ENCODE measurements at places on chromosomes 2 and 18.

DNA sequence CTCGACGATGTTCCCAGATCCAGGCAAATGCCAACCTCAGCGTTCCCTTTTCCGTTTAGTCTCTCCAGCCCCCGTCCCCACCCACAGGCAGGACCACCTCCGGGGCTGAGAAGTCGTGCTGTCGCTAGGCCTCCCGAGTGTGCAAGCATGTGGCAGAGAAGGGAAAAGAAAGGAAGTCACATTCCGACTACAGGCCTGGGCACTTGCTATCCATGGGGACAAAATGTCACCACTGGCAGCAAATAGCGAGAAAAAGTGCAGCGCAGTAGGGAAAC lies 420 bp downstream of the PIGN start:
- DNase-seq = no peak

GRCh38 chr18:46567196-46567595 lies 89.8 kb downstream of the LOXHD1 start:
- no peak for DNase-seq

DNA sequence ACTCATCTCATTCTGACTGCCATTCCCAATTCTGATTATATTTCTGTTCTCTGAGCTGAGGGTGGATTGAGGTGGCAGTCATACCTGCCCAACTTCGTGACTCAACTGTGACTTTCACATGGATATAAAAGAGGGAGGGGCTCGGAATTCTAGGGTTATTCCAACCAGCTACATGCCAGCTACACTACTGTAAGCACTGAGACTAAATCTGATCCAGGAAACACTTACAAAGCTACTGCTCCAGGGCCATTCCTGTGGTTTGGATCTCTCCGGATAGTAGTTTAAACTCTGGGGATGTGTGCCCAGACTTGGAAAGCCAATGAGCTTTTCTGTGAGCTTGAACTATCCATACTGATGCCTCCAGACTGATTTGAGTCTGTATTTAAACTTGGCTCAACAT lies 7.9 kb downstream of the MAP2 start:
- no peak for DNase-seq

- DNase-seq = peak; percentile 4
These were observed 229.8 kb downstream of the CCDC178 start for GRCh38 chr18:33210575-33211189.

DNA sequence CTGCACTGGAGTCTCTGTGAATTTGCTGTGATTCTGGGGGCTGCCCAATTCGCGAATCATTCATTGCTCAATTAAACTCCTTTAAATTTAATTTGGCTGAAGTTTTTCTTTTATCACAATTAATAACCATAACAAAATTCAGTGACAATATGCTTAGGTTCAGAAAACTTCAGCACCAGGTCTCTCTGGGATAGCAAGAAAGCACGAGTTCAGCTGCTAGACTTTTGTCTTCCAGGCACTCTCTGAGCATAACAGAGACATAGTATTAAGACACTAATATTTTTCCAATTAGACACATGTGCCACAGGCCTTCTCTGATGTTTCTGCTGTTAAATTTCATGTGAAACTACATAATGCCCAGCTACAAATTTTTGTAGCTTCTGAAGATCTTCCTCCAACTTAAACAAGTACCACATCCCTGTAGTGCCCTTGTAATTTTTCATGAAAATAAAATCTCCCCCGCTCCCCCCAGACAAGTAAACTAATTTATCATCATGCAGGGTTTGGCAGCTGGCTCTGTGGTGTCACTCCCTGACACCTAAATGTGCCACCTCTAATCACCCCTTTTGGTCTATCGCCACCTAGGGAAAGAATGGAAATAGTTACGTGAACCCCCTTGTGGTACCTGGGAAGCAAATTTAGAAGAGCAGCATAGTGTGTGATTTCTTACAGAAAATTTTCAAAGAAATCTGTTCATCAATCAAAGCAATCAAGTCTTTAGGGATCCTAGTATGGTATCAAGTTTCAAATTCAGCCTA lies 94.1 kb downstream of the CSRNP3 start:
- DNase-seq = no peak

DNA sequence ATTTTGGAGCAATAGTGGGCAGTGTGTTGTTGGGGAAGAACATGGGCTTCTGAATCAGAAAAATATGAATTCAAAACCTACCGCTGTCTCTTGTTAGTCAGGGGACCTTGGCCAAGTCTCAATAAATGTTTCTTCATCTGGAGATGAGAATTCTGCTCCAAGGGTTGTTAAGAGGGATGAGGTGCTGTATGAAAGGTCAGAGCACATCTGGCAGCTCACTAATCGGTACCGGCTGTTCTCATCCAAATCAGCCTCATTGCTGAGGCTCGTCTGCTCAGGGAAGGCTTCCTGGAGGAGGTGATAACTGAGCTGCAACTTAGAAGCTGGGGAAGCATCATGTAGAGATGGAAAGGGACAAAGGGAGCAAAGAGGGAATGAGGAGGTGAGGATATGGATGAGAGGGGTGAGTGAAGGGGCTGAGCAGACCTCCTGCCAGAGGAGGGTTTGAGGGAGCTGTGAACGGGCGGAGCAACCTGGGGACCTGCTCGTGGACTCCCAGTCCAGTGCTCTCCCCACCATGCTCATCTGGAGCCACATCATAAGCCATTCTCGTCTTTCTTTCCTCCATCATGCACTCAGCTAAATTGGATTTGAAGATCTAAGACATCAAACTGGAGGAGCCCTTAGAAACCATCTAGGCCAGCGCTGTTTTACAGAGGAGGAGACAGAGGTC lies 47.4 kb downstream of the GREB1 start:
- DNase-seq = no peak

DNA sequence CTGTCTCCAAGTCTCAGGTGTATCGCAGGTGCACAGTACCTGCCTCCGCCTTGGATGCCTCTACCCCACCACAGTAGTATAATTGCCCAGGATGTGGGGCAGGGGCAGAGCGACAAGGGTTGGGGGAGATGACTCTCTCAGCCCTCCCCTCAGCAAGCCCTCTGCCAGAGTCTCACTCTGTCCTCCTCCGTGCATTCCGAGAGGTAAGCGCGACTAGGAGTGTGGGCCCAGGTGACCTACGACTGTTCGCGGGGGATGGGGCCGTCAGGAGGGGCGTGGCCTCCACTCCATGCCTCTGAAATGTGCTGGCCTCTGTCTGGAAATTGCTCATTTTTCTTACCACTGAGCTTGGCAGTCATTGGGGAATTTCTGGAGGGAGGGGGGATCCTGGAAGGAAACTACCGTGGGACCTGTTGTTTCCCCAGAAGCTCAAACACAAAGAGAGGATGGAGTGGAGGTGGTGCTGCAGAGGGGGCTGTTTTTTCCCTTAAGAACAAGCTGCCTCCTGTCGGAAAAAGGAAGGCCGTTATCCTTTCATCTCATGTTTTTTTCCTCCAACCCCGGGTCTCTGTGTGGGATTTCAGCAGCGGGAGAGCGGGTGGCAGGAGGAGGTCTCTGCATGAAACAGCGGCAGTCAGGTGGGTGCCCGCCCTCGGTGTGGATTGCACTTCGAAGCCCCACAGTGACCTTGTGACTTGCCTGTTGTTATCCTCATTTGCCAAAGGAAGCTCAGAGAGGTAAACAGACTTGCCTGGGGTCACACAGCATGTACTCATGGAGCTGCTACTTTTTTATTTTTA lies 13.0 kb upstream of the RALB start:
- no peak for DNase-seq

DNA sequence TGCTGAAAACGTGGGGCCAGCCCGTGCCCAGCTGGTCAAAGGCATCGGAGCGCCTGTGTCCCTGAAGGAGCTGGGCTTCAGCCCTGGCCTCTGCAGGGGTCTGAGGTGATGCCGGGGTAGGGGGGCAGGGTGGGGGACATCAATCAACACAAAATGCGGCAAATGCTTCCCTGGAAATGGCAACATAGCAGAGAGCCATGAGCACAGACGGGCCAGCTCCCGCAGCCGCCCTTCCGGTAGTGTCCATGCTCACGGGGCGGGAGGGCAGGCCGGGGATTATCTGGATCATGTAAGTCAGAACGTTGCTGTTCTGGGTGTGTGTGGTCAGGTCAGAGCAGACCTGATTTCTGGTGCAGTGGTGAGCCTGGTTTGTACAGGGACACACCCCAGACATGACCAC lies 56.5 kb upstream of the TWIST2 start:
- no peak for DNase-seq

DNA sequence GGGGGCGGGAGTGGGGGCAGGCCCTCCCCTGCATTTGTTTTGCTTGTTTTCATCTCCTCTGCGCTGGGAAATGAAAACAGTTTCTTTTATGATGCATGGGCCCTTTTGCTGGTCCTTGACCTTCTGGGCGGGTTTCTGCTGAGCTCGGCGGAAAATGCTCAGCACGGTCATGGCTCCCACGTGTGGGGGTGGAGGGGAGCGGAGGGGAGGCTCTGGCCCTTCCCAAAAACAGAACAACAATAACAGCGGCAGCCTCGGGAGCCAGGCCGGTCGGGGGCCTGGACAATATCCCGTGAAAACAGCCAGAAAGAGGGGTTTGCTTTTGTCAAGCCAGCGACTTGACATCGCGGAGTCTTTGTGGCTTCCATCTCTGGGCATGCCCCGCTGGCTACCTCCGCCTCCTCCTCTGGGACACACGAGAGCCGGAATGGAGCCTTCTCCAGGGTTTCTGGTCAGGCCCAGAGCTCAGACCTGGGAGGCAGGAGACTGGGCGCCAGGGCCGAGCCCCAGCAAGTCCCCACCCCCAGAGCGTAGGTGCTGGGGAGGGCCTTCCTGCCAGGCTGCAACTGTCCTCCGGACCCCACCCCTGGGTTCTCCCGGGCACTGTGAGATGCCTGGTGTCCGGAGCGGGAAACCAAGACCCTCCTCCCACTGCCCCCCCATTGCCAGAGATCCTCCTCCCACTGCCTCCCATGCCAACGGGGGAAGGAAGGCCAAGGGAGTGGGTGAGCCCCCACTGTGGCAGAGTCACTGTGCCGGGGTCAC lies 35.9 kb upstream of the SNED1 start:
- DNase-seq = no peak

GRCh38 chr2:45973426-45973825 lies 322.0 kb downstream of the PRKCE start:
- no peak for DNase-seq

GRCh38 chr2:88190808-88191721 lies 20.9 kb downstream of the THNSL2 start:
- peak; percentile 71 for DNase-seq

DNA sequence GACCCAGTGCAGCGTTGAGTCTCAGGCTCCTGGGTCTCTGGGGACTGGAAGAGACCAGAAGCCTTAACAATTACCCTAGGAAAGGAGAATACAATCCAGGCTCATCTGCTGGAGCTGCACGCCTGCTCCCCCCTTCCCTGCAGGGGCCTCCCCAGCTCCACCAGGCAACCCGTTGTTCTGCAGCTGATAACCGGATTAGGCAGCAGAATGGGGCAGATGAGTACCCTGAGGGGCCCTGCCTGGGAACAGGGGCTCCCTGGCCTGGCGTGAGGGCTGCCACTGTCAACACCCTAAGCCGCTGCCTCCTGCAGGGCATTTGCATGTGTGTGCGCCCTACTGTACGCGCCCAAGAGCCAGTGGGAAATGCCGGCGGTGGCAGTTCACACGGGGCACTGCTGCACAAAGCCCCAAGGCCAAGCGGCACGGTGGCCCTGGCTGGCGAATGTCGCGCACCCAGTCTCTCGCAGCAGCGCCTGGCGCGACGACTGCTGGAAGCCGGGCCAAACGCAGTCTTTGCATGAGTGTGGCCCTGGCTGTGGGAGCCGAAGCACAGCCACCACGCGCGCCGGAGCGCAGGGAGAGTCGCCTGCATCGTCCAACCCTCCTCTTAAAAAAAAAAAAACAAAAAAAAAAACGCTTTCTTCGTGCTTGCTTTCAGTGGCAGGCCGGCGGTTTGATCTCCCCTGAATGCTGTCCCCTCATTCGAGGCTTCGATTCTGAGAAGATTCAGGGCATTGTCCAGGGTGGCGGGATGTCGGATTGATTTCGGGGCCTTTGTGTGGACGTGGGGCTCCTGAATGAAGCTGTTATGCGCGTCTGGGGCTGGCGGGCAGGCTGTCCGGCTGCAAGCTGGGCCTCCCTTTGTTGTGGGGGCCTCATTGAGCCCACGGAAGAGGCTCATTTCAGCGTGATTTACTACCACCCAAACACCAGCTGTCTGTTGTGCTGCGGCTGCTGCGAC lies 63.8 kb downstream of the SETBP1 start:
- no peak for DNase-seq

DNA sequence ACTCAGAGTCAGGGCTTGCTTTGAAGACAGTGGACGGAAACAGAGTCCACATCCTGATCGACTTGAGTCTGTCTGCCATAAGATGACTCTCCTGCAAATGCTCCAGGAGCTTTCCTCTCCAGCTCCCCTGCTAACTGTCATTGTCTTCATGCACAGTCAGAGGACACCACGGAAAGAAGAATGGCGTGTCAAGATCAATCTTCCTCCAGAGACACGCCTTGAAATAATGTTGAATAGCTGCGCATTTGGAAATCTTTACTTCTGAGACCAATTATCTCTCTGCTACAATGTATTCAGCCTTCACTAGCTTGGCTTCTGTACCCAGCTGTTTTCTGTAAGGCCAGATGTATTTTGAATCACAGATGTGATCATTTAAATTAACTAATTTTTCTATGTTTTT lies 457.2 kb downstream of the CDH2 start:
- DNase-seq = no peak

GRCh38 chr2:2800697-2801096 lies 469.6 kb upstream of the MYT1L start:
- DNase-seq = no peak

DNA sequence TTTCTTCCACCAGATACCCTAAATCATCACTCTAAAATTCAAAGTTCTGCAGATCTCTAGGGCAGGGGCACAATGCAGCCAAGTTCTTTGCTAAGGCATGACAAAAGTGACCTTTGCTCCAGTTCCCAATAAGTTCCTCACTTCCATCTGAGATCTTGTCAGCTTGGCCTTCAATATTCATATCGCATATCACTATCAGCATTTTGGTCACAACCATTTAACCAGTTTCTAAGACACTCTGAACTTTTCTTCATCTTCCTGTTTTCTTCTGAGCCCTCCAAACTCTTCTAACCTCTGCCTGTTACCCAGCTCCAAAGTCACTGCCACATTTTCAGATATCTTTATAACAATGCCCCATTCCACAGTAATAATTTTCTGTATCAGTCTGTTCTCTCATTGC lies 452.6 kb upstream of the TRIB2 start:
- DNase-seq = no peak

DNA sequence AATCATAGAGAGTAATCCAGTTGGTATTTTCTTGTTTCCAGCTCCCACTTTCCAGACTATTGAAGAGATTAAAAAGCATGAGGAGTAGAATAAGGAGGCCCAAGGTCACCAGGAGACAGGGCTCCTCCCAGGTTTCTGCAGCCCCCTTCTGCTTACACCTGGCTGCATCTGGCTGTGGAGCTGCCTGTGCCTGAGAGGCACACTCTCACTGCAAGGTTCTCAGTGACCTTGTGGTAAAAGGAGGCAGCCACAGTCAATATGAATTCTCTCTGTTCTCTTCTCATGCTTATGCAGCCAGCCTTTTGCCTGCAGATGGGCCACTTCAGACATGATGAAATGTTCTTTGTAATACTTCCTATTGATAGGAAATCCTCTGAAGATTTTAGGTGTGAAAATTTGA lies 233.7 kb downstream of the MYO3B start:
- no peak for DNase-seq

GRCh38 chr2:207230261-207231105 lies 64.7 kb upstream of the KLF7 start:
- no peak for DNase-seq

GRCh38 chr2:172021955-172022354 lies 22.2 kb downstream of the METAP1D start:
- no peak for DNase-seq

GRCh38 chr18:28725876-28726275 lies 548.9 kb upstream of the CDH2 start:
- no peak for DNase-seq

GRCh38 chr2:14751581-14751980 lies 119.1 kb downstream of the LRATD1 start:
- DNase-seq = no peak

GRCh38 chr18:49169037-49169521 lies 218.3 kb upstream of the SMAD7 start:
- DNase-seq = peak; percentile 34

Data from GM20000 (cell line).